Stimulated activated CD8-positive, alpha-beta memory T cell treated with anti-CD3 and anti-CD28 coated beads, Interleukin-4, amount 100 ng/mL, for 4 hours (primary cell): ENCODE measurements at places on chromosomes 5 and 9.

GRCh38 chr9:99967457-99967856 is 61.0 kb downstream of the STX17 start:
- no peak for DNase-seq

GRCh38 chr9:121816845-121817450 is 165.5 kb downstream of the DAB2IP start:
- DNase-seq: no peak

DNA sequence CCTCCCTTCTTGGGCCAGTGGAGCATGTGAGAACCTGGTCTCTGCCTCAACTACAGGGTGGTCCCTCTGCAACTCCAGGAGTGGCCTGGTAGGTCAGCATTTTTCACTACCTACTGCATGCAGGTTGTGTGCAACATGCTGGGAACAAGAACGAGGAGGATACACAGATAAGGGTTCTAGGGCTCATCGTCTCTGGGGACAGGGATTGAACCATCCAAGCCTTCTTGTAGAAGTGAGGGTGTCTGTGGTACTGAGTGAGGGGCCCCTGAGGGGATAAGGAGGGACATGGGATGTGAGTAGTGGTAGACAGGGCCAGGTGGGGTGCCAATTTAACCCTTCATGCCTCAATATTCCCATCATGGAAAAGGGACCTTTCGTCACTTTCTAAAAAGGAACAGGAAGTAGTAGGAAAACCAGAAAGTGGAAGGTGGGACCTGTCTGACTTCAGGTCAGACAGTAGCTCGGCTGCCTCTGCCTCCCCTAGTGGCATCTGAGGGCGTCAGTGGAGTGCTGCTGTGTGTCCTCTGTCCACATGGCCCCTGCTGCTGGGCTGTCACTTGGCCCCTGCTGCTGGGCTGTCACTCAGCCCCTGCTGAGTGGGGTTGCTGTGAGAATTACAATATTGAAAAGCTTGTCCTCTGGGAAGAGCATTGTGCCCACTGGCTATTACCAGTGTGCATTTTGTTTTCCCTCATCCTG is 48.6 kb upstream of the RNU6ATAC start:
- DNase-seq: no peak

- DNase-seq: no peak
These were observed 38.2 kb upstream of the TEX48 start for GRCh38 chr9:114720086-114720676.

- DNase-seq: no peak
These were observed 23.5 kb upstream of the FOXD1 start for GRCh38 chr5:73472116-73472515.

DNA sequence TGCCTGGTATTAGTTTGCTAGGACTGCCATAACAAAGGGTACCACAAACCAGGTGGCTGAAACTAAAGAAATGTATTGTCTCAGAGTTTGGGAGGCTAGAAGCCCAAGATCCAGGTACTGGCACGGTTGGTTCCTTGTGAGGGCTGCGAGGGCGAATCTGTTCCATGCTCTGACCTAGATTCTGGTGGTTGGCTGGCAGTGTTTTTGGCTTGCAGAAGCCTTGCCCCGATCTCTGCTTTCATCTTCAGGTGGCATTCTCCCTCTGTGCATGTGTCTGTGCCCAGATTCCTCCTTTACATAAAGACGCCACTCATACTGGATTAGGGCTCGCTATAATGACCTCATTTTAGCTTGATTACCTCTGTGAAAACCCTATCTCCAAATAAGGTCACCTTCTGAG is 36.7 kb downstream of the RAI14 start:
- no peak for DNase-seq

- no peak for DNase-seq
These were observed 10.1 kb upstream of the NEURL1B start for GRCh38 chr5:172630986-172631385.

- no peak for DNase-seq
These were observed 14.0 kb downstream of the MCC start for GRCh38 chr5:113474100-113474728.

DNA sequence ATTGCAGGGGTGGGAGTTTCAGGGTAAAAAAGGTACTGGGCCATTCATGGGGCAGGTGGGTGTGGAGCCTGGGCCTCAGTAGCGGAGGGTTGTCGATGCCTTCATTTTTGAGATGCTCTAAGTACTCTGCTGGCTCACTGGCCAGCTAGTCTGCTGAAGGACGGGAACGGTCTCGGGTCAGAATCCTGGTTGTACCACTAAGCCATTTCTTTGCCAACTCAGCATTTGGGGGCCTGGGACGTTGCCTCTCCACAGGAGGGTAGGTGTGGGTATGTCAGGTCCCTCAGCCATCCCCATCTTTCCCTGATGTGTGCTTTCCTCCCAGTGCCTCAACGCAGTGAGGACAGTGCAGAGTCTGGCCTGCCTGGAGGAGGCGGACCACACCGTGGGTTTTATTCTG is 25.1 kb downstream of the SH3GLB2 start:
- DNase-seq: no peak

- DNase-seq: no peak
These were observed 84.8 kb downstream of the EQTN start for GRCh38 chr9:27212191-27212590.

GRCh38 chr5:82277613-82277986 is 554 bp downstream of the RPS23 start:
- DNase-seq: no peak

- DNase-seq: no peak
These were observed 73.0 kb upstream of the PAPPA start for GRCh38 chr9:116080561-116080960.

- no peak for DNase-seq
These were observed 39.8 kb upstream of the CCDC112 start for GRCh38 chr5:115336201-115336720.

DNA sequence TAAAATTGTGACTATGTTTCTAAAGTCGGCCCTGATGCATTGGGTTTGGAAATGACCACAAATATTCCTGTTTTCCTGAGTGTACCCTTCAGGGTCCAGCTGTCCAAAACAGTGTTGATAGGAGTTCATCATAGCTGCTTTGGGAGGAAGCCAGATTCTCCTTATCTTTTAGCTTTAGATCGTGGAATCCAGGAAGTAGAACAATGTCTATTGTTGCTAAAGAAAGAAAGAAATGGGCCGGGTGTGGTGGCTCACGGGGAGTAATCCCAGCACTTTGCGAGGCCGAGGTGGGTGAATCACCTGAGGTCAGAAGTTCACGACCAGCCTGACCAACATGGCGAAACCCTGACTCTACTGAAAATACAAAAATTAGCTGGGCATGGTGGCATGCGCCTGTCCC is 9.5 kb downstream of the CAVIN4 start:
- DNase-seq: no peak

- DNase-seq: no peak
These were observed 23.3 kb upstream of the MGAT1 start for GRCh38 chr5:180825768-180826525.

GRCh38 chr5:35877655-35878054 is 21.0 kb downstream of the IL7R start:
- no peak for DNase-seq

DNA sequence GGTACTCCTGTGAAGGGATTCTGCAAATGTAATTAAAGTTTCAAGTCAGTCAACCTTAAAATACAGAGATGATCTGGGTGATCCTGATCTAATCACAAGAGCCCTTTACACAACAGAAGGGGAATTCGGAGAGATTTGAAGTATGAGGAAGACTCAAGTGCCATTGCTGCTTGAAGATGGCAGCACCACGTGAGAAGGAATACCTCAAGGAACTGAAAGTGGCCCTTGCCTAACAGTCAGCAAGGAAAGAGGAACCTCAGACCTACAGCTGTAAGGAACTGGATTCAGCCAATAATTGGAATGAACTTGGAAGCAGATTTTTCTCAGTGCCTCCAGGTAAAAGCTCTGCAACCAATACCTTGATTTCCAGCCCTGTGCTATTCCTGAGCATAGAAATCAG is 87.4 kb downstream of the THBS4 start:
- DNase-seq: no peak

GRCh38 chr9:93582550-93582949 is 6.2 kb downstream of the PHF2 start:
- DNase-seq: no peak

GRCh38 chr9:93295031-93295430 is 111.1 kb downstream of the WNK2 start:
- no peak for DNase-seq

- DNase-seq: no peak
These were observed 108.2 kb upstream of the KLF4 start for GRCh38 chr9:107597743-107598217.

DNA sequence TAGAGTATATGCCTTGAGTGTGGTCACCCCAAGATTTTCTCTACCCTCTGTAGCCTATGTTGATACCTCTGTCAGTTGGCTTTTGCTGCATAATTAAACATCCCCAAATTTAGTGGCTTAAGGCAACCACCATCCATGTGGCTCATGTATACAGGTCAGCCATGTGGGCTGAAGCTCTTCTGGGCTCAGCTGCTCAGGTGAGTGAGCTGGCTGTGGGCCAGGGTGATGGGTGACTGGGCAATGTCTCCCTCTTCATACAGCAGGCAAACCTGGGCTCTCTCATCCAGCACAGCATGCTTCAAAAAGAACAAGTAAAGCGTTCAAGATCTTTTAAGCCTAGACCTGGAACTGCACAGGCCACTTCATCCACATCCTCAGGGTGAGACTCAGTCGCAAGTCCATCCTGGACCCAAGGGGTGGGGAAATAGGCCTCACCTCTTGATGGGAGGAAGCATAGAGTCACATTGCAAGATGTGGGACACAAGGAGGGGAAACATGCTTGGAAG is 188.2 kb upstream of the TAS2R1 start:
- no peak for DNase-seq

DNA sequence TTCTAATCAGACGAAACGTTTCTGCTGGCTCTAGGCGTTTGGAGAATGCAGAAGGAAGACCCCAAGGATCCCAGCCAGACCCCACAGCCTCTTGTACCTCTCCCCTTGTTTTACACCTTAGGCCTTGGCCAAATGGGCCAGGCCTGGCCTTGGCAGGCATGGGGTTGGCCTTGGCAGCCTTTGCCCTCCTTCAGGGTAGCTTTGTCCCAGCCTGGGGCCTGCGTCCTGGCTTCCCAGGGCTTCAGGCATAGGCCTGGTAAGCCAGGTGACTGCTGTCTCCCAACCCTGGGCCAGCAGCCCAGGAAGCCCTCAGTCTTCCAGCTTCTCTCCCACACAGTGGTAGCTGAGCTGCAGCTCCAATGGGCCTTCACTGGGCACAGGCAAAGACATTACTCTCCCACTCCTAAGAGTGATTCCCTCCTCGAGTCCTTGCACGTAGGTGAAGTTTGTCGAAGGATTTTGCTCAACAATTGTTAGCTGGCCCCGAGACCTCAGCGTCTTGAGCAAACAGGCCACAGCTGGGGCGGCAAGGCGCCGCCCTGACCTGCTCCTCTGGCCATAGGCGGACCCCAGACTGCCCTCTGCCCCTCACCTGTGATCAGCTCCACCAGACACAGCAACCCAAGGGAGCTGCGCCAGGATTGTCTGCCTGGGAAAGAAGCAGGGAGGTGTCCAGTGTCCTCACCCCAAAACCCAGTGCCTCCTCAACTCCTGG is 1.1 kb upstream of the PITX1 start:
- no peak for DNase-seq

GRCh38 chr9:85516976-85517637 is 224.6 kb downstream of the AGTPBP1 start:
- DNase-seq: no peak

GRCh38 chr9:95783426-95783975 is 92.0 kb upstream of the ERCC6L2 start:
- DNase-seq: no peak

- DNase-seq: no peak
These were observed 9.9 kb downstream of the TMEM232 start for GRCh38 chr5:110716247-110717245.

GRCh38 chr5:32206509-32207354 is 32.6 kb upstream of the GOLPH3 start:
- no peak for DNase-seq

DNA sequence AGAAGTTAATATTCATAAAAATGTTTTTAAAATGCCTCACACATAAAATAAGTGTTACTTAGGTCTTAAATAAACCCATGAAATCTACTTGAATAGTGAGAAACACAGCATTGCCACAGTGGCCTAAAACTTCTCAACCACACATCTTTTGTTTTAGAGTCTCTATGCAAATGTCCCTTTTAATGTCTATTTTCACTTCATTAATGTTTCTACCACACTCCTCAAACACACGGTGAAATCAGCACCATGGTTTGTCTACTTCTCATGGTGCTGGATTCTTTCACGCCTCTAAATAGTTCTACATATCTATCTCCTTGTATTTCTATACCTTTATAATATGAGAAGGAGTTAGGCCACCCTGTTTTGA is 111.2 kb downstream of the EDIL3 start:
- no peak for DNase-seq

DNA sequence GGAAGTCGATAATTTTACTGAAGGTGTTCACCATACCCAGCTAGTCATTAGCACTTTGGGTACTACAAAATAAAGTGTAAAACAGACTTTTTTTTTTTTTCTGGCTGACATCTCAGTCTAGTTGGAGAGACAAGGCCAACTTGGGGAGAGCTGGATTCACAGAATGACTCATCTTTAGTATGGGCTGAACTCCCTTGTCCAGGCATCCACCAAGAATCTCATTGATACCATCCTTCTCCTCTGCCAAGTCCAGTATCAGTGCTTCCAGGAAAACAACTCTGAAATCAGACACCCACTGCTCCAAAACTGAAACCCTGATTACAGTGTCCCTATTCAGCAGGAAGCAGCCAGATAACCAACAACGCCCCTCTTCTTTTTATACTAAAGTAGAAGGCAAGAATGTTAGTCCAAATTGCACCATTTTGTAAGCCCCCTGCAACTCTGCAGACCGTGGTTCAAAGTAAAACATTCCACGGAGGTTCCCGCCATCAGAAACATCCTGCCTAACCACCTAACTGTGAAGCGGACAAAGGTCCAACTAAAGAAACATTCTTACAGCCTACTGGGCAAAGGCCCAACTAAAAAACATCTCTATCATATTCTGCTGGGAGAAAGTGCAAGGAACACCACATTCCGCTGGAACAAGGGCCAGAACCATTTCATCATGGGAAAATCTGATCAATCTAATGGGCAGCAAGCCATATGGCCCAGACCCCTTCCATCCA is 728.2 kb downstream of the BRINP1 start:
- no peak for DNase-seq

DNA sequence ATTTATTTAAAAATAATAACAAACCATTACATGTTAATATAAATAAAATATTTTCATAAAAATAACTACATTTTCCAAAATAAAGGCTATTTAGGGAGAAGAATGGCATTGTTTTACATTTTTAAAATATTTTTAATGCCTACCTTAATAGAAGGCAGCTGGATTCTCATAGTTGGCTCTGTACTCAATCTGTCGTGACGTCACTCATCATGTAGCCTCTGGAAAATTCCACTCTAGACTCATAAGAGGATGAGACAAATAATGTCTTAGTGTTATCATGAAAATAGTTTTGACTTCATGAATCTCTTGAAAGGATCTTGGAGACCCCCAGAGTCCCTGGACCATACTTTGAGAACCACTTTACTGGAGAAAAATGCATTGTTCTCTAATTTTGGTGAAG is 93.1 kb downstream of the NXNL2 start:
- no peak for DNase-seq
